ENCODE measurements at places on chromosomes 5 and 9. TPM values are rescaled to one million over a fixed set of nuclear protein-coding genes. Genes with fewer than 3 reads are reported as not detected.

DNA sequence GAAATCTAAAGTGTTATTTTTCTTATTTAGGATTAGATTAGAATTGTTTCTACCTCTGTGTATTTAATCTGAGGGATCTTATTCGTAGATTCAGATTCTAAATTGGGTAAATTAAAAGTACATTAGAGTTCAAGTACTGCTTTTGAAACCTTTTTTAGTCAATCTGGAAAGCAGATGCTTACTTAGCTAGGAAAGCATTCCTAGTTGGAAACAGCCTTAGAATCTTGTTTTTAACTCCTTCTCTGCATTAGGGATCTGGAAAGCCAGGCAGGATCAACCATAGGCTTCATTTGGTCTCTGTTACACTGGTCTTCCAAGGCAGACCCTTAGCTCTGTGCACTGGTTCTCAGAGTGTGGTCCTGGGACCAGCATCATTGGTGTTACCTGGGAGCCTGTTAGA lies 247.4 kb downstream of the NR3C1 start:
- no peak for DNase-seq
- peaks cover 16% of the 10 kb centered on the region for H3K4me1 ChIP-seq
- H3K27ac ChIP-seq: no peak overlapping the region
- no peaks in the 10 kb centered on the region for H3K27me3 ChIP-seq

GRCh38 chr9:23412046-23412445 lies 414.0 kb downstream of the ELAVL2 start:
- H3K4me3 ChIP-seq: no peak overlapping the region
- H3K27me3 ChIP-seq: no peaks in the 10 kb centered on the region
- H3K27ac ChIP-seq: no peak overlapping the region
- DNase-seq: no peak
- no peaks in the 10 kb centered on the region for H3K36me3 ChIP-seq

DNA sequence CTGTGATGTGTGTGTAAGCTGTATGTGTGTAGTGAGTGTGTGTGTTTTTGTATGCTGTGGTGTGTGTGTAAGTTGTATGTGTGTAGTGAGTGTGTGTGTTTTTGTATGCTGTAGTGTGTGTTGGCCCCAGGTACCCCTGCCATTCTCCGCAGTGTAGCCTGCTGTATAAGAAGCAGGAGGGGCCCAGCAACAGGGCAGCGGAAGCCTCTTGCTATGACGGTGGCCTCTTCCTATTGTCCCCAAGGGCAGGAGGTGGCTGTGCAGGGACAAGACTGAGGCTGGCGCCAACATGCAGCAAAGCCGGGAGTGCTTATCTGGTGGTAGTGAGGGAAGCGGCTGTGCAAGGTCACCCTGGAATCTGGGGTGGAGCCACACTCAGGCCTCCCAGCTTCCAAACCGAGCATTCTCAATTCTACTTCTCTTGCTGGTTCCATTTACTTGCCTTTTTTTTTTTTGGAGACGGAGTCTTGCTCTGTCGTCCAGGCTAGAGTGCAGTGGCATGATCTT lies 5.1 kb downstream of the SPAAR start:
- H3K27me3 ChIP-seq: no peaks in the 10 kb centered on the region
- peaks cover 48% of the 10 kb centered on the region for H3K4me1 ChIP-seq
- peak; percentile 71 for DNase-seq

DNA sequence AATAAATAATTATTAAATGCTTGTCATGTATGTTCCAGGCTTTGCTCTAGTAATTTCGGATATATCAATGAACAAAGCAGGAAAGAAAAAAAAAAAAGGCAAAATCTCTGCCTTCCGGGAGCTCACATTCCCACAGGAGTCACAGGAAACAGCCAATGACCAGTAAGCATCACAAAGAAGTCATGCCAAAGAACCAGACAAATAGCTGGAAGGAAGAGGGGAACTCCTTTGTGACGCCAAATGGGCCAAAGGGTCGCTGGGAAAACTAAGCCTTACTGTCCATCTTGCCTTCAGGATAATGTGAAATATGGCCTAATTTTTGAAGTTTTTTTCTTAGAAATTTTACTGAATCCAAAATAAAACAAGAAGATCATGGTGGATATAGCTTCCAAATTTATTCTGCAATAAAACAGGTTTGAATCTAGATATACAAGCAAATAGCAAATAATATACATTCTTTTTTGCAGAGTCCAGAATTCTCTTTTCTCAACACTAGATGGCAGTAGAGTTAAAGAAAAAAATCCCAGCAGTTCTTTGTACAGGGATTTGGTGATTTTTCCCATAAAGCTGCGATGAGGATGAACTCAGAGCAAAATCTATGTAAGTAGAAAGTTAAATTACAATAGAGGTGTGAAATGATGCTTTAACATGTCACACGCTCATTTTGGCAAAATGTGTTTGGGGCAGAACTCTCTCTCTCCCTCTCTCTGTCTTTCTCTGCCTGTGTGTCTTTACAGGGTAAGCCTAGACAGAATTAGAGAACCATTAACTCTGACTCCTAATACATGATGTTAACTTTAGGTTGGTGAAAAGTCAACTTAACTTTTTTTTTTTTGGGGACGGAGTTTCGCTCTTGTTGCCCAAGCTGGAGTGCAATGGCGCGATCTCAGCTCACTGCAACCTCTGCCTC lies 60.0 kb upstream of the TUT7 start:
- no peaks in the 10 kb centered on the region for H3K4me1 ChIP-seq
- no peaks in the 10 kb centered on the region for H3K36me3 ChIP-seq
- no peak overlapping the region for H3K4me3 ChIP-seq
- no peaks in the 10 kb centered on the region for H3K27me3 ChIP-seq
- no peak overlapping the region for H3K27ac ChIP-seq

The BTNL3 gene
- not detected for total RNA-seq

The EQTN gene
- total RNA-seq: not detected
